BJ (cell line): ENCODE measurements at places on chromosomes 5 and 9.

DNA sequence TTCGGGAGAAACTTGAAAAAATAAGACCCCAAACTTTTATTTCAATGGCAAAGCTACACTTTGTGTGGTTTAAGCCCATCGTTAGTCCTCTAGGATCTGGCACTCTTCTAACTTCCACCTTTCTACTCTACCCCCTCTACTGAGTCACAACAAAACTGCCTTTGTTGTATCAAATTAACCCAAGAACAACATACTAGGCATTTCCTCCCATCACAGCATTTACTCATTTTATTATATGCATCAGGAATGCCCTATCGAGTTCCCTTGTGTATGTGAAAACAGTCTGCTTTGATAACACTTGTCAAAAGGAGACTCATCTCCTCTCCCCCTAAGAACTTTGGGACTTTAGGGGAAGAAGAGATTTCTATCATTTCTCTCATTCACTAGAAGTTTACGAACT is 158.9 kb upstream of the FREM1 start:
- no peak for DNase-seq

DNA sequence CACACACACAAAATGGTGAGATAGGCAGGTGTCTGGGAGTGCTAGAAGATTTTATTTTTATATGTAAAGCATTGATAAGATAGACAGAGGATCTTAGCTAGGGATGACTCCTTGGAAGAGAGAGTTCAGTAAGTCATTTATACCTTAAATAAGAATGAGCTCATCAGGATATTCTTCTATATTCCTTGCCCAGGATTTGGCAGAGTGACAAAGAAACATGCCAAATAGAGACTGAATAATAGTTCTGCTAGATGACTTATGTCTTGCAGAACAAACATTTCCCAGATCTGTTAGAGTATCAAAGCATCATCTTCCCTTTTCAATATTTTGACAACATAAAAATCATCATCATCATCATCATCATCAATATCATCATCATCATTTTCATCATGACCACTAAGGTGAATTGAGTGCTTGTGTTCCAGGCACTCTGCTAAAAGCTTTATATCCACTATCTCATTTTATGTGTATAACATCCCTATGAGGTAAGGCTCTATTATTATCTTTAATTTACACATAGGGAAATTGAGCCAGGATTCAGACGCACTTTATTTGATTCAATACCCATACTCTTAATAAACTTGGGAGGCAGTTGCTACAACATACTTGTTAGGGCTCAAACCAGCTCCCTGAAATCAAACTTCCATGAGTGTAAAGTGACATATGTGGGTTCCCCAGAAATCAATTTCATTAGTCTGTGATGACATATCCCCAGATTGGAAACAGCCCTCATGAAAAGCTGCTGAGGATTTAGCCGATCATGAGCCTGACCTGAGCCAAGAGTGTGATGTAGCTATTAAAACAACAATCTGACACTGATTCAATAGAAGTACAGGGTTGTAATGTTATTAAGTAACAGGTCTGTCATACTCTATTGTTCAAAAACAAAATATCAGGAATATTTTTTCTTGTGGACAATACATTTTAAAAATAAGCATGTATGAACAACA is 176.3 kb upstream of the SEMA6A start:
- no peak for DNase-seq

DNA sequence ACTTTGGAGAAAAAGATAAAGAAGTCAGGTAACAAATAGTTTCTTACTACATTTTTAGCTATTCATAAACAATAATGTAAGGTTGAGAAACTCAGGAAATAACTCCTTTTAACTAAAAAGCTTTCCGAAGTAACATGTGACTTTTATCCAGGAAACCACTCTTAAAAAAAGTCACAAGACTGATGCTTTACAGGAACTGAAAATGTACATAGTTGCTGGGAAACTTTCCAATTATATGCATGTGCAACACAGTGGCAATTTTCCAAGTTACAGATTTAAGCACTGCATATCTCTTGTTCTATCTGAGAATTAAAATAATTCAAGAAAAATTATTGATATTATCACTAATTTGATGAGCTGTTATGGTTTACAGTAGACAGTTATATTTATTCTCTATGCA is 105.2 kb downstream of the CDH10 start:
- DNase-seq = no peak

GRCh38 chr5:167269146-167269545 is 1022.3 kb upstream of the WWC1 start:
- no peak for DNase-seq

GRCh38 chr5:111144352-111144930 is 52.3 kb downstream of the WDR36 start:
- no peak for DNase-seq

DNA sequence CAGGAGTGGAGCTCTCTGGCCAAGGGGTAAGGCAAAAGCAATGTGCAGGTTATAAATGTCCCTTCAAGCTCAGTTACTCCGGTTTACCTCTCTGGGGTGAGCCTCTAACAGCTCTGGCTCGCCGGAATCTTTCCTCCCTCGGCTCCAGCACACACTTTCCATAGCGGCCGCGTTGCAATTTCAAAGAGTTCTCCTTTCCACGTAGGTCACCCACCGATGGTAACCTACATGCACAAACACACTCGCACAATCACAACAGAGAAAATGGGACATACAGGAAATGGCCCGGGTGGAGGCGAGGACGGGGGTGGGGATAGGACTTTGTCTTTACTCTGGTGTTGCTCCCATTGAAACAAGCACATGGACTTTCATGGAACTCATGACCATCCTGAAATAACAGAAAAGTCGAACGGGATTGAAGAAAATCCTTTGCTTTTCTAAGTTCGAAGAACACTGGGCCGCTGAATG is 1.2 kb downstream of the LHFPL2 start:
- no peak for DNase-seq
